ENCODE measurements at places on chromosomes 16 and 17.
A peak's percentile ranks its signal among the peaks of the same experiment; 100 is the strongest.

DNA sequence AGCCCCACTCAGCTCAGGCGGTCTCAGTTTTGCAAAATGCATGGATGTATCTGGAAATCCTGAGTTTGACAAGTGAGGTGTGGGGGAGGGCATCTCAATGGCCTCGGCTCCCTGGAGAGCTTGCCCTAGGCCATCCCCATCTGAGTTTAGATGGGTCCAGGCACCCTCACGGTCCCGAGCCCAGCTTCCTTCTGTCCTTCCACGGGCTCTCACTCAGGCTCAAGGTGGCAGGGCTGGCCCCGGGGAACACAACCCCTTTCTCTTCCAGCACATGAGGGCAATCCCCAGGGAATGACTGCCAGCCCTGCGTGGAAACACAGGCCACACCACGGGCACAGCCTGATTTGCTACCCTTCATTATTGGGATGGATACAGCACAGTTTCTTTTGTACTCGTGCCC is 58.4 kb downstream of the AMFR start:
- no peak for DNase-seq

DNA sequence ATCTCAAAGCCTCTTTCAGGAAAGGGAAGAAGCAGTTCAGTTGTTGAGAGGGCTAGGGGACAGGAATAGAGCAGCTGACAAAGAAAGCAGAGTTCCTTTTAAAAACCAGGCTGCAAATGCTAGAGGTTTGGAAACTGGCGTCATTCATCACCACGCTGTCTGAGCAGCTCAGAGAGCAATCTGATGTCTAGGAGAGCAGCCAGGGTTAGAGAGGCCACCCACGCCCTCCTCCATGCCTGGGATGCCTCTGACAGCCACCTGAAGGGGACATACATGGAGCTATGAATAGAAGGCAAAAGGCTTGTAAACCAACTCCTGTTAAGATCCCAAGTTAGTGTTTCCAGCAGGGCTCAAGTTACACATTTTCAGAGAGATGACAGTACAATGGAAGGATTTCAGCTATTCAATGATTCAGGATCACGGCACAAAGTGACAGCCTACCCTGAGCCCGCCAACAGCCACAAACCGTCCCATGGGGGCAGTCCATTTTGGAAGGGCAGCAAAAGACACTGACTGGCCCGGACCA is 12.4 kb downstream of the RAB5C start:
- no peak for DNase-seq

GRCh38 chr16:77705351-77705750 is 17.0 kb upstream of the NUDT7 start:
- DNase-seq: no peak

GRCh38 chr17:44272321-44272951 is 4.5 kb upstream of the SLC4A1 start:
- no peak for DNase-seq

- peak; percentile 81 for DNase-seq
Observed at GRCh38 chr17:8785547-8786413, 13.4 kb downstream of the MFSD6L start.
